ENCODE measurements at places on chromosomes 4 and X. TPM values are rescaled to one million over a fixed set of nuclear protein-coding genes. Genes with fewer than 3 reads are reported as not detected.
A peak's percentile ranks its signal among the peaks of the same experiment; 100 is the strongest.

The CAPN6 gene
- total RNA-seq, result not detected

The CENPVL1 gene
- total RNA-seq, result not detected

The BRS3 gene
- total RNA-seq, result not detected

The PPP4R3C gene
- total RNA-seq, result 0.10 TPM

The SORBS2 gene
- 11.8 TPM for total RNA-seq

DNA sequence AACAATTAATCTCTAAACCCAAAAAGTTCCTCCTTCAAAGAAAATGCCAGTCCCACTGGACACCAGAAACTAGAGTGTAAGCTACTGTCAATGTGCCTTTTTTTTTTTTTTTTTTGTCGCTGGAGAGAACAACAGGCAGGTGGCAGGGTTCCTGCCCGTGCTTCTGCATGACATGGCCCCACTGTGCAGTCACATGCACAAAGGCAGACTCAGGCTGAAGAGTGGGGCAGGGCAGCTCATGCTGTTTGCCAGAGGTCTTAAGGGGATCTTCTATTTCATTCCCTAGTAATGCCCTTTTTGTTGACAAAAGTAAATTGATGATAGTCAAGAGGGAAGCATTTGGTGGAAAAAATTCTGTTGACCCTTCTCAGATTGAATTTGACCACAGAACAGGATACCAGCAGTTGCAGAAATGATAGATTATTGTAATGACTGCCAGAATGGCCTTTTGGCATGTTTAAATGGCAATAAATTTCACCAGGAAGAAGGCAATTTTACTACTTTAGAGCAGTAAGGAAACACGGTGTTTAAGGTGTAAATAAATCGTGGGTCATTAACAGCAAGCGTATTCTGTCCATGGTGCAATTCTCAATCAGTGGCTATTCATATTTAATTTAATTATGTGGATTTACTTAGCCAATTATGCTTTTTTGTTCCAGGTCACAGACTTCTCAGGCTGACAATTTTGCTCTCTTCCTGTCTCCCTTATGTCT, 80.9 kb downstream of the NKX6-1 start:
- no peak for DNase-seq

- no peak for DNase-seq
These were observed 9.6 kb downstream of the GPC4 start for GRCh38 chrX:133405498-133406185.

GRCh38 chr4:78788007-78788889, 12.1 kb downstream of the BMP2K start:
- no peak for DNase-seq

DNA sequence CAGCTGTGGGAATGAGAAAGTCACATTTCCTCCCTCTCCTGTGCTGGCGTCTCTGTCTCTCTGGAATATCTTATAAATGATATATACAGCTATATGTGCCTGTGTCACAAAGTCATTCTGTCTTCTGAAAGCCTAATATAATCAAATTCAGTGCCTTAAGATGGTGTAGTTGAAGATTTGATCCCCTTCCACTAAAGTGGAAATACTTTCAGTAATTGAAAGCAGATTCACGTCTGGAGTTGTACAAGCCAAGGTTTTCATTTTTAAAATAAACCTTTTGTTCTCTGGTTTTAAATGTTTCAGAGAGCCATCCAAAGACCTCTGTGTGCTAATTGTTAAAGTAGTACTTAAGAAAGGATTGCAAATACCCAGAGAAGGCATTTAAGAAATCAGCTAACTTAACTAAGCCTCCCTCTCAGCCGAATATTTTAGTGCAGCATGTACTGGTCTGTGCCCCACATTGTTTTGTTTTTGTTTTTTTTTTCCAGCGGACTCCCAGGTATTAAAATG, 206.8 kb downstream of the TENM3 start:
- DNase-seq, result no peak

- DNase-seq, result no peak
These were observed 3.0 kb downstream of the RASSF6 start for GRCh38 chr4:73617256-73617655.

The GUCY1B1 gene
- total RNA-seq, result 2.0 TPM

The CDS1 gene
- total RNA-seq, result 0.12 TPM

- DNase-seq, result no peak
These were observed 108.3 kb upstream of the TAPT1 start for GRCh38 chr4:16334601-16335000.

- DNase-seq, result no peak
These were observed 97.6 kb upstream of the STIM2 start for GRCh38 chr4:26763063-26763462.

The CPZ gene
- total RNA-seq, result 4.0 TPM

The UBA1 gene
- total RNA-seq, result 254 TPM

GRCh38 chr4:150224896-150225591, 146.8 kb downstream of the DCLK2 start:
- DNase-seq, result peak; percentile 64

DNA sequence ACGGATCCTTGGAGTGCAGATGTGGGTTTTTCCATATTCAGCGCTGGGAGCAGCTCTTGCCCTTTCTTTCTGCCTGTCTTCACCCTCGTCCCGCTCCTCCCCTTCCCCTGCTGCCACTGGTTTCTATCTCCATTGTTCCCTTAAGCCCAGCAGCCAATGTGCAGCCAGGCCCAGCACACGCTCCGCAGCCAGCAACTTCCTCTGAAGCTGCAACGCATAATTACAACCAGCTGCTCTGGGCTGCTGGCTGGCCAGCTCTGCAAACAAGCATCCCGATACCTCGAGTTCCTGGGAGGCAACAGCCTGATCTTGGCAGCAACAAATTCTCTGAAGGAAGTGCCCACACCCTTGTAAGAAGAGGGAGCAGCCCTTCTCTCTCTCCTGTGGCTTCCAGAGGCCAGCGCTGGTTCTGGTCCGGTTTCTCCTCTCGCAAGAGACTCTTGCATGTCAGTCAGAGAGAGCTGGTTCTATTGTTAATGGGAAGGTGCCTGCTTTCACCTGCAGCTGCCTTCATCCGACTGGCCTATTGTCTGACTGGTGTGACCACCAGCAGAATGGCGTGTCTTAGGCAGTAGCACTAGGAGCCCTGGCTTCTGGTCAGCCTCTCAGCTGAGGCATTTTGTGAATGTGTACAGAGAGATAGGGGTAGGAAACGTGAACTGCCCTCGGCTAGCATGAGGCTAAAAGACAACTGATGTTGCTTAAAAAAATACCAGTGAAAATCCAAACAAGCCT, 83.8 kb upstream of the MAML3 start:
- peak; percentile 97 for DNase-seq

The EREG gene
- total RNA-seq, result 46.3 TPM

The RNF212 gene
- not detected for total RNA-seq

GRCh38 chrX:32480019-32480418, 731.3 kb downstream of the DMD start:
- DNase-seq, result no peak

DNA sequence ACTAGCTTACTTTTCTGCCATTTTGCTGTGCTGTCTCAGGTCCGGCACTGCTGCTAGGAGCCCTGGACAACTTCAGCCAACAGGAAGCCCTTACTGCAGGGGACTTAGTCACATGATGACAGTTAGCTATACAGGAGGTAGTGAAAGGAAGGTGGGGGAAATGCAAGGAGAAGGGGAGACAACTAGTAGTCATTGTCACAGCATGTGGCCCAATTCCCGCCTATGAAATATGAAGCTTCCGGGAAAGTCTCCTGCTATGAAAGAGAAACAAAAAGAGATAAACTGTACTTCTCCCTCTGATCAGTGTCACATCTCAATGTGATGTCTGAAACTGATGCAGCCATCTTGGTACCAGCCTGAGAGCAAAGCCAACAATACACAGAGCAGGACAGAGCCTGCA, 71.6 kb downstream of the AMELX start:
- DNase-seq, result no peak

GRCh38 chr4:183287309-183287659, 32.8 kb downstream of the CLDN22 start:
- DNase-seq, result no peak

GRCh38 chrX:131316260-131316659, 27.2 kb upstream of the IGSF1 start:
- DNase-seq, result no peak

Measured in RPMI7951 (cell line).